ENCODE measurements at places on chromosomes 4 and X. TPM values are rescaled to one million over a fixed set of nuclear protein-coding genes. Genes with fewer than 3 reads are reported as not detected.

Gene PAGE4
- not detected for total RNA-seq

Gene HMGN5
- 4.2 TPM for total RNA-seq

Gene TLR1
- 8.3 TPM for total RNA-seq

Gene GPR173
- 27.0 TPM for total RNA-seq

Gene GIMD1
- not detected for total RNA-seq

Gene SLC7A11
- total RNA-seq = 52.1 TPM

Gene LSM6
- total RNA-seq = 39.7 TPM

Gene NR3C2
- 9.0 TPM for total RNA-seq

Gene VCX3A
- not detected for total RNA-seq

Gene F8A3
- total RNA-seq = 1.4 TPM

Gene UGT2B15
- not detected for total RNA-seq

Gene MED14
- 25.6 TPM for total RNA-seq

Gene SPANXB1
- not detected for total RNA-seq

Gene BCORL1
- total RNA-seq = 2.8 TPM

Gene AVPR2
- total RNA-seq = not detected

Gene GLOD5
- total RNA-seq = not detected

Gene CD38
- 8.1 TPM for total RNA-seq

Gene SYTL5
- total RNA-seq = 10.1 TPM

Gene SLC49A3
- 0.92 TPM for total RNA-seq

Gene UGT2A1
- total RNA-seq = not detected

Data from diencephalon (tissue), 1 donor.